H1 (cell line): ENCODE measurements at places on chromosomes 16 and 17. TPM values are rescaled to one million over a fixed set of nuclear protein-coding genes. Genes with fewer than 3 reads are reported as not detected.

TPSD1 gene
- 0.26 and 0.61 TPM in 2 replicates for polyA plus RNA-seq

TBC1D28 gene
- 0.09 TPM in 1 of 2 replicates, not detected in the other for polyA plus RNA-seq

RBFOX1 gene
- polyA plus RNA-seq = 1.6 and 1.7 TPM in 2 replicates

PIMREG gene
- polyA plus RNA-seq = 126 and 148 TPM in 2 replicates
